ENCODE measurements at places on chromosomes 11 and 22.

DNA sequence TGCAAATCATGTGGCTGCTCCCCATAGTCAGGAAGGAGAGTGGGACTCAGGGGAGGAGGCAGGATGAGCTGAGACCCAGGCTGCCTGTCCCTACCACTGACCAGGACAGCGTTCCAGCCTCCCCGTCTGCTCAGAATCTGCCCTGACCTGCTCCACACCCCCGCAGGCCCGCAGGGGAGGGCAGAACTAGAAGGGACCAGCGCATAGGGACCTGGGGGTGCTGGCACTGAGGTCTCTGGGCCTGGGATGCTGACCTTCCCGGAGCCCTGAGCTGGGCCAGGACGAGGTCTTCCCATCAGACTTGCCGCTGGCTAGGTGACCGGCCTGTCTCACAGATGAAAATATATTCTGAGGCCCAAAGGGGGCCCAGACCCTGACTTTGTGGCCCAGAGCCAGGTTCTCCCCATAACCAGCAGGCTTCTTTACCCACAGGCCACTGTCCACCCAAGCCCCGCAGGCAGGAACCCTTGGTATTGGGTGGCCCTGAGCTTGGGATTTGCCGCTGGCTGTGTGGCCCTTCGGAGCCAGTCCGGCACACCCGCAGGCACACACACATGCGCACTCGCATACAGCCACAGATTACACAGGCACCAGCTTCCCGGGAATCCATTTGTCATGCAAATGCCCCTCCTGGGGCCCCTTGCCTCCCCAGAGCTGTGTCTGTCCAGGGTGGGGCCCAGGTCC is 13.8 kb upstream of the PIM3 start:
- DNase-seq = no peak

DNA sequence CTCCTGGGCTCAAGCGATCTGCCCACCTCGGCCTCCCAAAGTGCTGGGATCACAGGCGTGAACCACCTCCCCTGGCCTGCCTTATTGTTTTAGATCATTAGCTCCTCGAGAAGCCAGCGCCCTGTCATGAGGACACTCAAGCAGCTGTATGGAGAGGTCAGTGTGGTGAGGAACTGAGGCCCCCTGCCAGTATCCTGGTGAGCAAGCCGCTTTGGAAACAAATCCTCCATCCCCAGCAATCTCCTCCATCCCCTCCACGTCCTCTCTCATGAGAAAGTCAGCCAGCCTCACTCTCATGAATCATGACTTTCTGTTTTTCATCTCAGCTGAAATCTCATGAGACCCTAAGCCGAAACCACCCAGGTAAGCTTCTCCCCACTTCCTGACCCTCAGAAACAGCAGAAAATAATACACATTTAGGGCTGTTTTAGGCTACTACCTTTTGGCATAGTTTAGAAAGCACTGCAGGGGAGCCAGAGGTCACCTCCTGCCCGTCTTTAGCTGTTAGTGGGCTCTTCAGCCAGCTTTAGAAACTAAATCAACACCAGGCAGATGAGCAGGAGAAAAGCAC is 56.0 kb downstream of the CTTN start:
- no peak for DNase-seq

GRCh38 chr11:77750394-77751156 is 69.9 kb downstream of the RSF1 start:
- no peak for DNase-seq

DNA sequence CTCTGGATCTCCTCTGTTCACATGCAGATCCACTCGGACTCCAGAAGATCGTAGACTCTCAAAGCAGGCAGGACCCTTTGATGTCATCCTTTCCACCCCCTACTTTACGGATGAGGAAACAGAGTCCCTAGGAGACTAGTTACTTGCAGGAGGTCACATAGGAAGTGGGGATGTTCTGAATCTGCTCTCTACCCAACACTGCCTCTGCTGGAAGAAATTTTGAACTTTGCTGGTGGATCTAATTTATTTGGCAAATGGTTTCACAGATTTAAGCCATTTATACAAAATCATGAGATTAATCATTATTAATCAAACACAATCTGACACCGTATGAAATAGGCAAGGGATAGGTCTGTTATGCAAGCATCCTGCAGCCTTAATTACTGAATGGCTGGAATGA is 55.0 kb upstream of the USP47 start:
- no peak for DNase-seq

DNA sequence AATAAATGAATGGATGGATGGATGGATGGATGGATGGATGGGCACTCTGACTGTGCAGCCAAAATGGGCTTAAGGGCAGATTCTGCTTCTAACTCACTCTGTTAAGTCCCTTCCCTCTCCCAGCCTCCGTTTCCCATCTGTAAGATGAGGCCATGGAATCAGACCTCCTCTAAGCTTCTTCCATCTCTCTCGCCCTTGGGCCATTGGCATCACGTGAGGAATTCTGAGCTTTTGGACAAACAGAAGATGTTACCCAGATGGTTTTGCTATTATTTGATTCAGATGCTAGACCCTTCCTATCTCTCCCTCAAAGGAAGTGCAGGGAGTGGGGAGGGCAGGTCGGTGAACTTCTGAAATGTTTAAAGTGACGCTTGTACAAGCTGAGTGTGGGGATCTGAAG is 4.0 kb upstream of the CYTH4 start:
- DNase-seq = no peak

GRCh38 chr11:132111838-132112237 is 741.4 kb downstream of the NTM start:
- DNase-seq = no peak

DNA sequence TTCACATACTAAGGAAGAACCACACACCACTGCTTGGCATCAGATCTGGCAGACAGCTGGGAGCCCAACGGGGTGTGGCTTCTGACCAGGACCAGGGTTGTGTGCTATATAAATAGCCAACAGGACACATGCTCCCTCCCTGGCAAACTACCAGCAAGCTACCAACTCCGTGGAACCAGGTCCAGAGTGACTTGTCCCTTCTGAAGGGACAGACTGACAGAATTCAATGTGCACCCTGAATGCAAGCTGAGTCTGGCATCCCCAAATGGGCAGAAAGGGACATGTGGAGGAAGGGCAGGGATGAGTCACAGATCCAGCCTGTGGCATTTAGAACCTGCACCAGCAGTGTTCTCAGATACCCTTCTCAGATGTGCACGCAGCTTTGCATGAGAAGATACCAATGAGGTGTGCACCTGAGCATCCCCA is 92.9 kb downstream of the MICAL3 start:
- no peak for DNase-seq

- no peak for DNase-seq
Observed at GRCh38 chr11:1968454-1969002, 21.4 kb downstream of the MRPL23 start.

DNA sequence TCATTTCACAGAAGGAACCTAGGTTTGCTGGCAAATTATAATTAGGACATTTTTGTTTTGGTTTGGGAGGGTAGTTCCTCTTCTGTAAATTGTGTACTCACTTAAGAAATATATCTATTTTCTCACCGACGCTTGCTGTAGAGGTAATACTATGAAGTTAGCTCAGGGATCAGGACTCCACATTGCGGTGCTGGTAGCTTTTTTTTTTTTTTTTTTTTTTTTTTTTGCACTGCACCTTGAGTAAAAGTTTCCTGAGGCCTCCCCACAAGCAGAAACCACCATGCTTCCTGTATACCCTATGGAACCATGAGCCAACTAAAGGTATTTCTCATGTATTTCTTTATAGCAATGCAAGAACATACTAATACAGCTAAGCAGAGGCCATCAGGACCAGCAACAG is 14.7 kb downstream of the UBTFL1 start:
- no peak for DNase-seq

DNA sequence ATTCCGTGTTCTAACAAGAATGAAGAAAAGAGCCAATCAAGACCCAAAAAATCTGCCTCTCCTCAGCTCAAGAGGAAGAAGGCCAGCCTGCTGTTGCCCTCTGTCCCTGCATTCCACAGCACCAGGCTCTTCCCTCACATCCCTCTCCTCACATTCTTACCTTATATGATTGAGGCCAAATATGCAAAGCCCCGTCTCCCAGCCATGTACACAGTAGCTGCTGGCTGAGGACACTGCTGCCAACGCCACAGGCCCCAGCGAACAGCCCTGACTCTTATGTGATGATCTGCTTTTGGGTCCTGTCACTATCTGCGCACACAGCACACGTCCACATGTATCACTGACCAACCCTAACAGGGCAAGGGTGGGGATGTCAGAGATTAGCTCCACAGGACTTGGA is 60.2 kb downstream of the MICAL3 start:
- DNase-seq = no peak

DNA sequence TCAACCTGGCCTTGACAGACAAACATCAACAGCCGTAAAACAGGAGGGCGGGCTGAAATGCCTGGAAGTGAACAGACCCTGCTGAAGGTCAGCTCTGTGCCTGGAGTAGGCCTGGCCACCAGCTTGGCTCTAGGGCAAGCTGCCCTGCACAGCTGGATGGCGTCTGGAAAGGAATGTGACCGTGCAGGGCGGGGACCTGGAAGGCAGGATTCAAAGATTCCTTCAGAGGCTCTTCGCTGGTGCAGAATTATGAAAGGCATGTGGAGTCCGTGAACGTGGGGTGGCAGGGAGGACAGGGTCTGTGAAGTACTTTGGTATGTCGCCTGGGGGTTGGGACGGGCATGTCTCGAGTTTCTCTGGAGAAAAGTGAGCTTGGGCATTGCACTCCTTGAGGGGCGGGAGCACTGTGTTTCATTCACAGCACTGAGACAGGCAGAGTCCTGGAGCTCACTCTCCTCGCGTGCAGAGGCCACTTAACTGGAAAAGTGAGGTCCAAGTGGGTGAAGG is 1.5 kb downstream of the EHD1 start:
- no peak for DNase-seq

- DNase-seq = no peak
Observed at GRCh38 chr11:109309153-109309552, 112.8 kb upstream of the C11orf87 start.

DNA sequence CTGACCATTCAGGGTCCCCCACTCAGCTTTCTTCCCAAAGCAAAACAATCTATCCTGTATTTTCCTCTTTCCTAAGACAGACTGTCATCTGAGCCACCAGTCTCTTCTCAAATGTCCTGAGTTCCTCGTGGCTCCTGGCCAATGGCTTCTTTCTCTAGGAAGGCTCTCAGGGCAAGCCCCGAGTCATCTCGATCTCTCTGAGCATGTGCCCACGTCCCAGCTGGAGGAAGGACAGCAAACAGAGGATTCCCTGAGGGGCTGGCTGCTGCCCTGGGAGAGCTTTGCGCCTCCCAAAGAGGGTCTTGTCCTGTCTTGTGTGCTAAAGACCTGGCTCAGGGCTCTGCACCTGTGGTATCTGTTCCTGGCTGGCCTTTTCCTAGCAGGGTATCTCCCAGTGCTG is 8.3 kb downstream of the SLC37A2 start:
- DNase-seq = no peak

DNA sequence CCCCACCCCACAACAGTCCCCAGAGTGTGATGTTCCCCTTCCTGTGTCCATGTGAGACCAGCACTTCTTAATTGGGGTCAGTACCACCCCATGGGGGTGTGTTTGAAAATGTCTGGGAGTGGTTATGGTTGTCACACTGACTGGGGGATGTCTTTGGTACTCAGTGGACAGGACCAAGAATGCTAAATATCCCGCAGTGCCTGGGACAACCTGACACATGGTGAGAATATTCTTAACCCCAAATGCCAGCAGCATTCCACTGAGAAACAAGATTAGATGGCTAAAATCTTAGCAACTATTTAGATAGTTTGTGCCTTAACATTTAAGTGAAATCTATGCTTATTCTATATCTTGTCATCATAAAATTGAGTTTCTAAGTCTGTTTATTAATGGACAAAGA is 177.5 kb upstream of the ZBED5 start:
- no peak for DNase-seq

GRCh38 chr11:122071709-122072202 is 44.3 kb downstream of the BLID start:
- peak; percentile 74 for DNase-seq

DNA sequence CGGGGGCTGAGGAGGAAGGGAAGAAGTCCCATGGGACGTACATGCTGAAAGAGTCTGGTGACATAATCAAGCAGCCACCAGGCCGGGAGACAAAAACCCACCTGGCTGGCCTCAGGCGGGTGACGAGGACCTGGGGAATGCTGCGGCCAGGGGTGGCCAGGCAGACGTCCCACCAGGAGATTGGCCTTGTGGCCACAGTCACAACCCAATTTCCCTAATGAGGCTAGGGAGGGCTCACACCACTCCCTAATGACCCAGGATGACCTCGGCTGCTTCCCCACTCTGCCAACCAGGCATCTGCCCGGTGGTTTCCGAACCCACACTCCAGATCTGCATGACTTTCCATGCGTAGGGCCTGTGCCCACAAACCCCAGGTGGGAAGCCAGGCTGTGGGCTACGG is 66.9 kb downstream of the SCUBE1 start:
- no peak for DNase-seq

- peak; percentile 64 for DNase-seq
Observed at GRCh38 chr22:31080848-31081649, at the start of gene SMTN. Gene SMTN, plus strand, starts transcription at chr22:31081318. Its CDS starts 1,941 bp downstream, at chr22:31083259.

DNA sequence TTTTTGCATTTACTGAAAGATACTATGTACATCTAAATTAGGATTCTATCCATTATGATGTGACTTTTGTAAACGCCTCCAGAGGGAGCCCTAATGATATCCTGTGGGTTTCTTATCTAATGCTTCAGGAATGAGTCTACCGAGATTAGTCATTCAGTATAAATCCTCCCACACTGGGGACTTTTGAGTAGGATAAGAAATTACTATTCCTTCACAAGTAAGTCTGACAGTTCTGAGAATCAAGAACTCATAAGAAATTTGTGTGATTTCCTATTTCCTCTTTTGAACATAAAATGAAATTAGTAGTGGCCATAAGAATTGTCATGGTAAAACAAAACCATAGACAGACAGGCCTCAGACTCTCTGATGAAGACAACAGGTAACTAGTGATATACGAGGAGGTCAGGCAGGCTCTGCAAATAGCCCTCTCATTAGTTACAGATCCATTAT is 10.0 kb upstream of the OR5M1 start:
- DNase-seq = peak; percentile 19

- no peak for DNase-seq
Observed at GRCh38 chr11:106091480-106092123, 14.1 kb downstream of the AASDHPPT start.

GRCh38 chr11:62430425-62430824 is 11.6 kb downstream of the SCGB1A1 start:
- DNase-seq = no peak

- no peak for DNase-seq
Observed at GRCh38 chr11:117869604-117870003, 6.9 kb downstream of the FXYD6 start.

DNA sequence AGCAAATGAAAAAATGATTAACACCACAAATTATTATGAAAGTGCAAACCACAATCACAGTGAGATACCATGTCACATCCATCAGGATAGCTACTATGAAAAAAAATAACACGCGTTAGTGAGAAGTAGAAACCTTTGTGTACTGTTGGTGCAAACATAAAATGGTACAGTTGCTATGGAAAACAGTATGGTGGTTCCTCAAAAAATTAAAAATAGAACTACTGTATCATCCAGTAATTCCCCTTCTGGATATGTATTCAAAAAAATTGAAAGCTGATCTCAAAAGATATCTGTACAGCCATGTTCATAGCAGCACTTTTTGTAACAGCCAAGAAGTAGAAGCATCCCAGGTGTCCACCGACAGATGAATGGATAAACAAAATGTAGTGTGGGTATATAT is 43.4 kb downstream of the CCDC81 start:
- no peak for DNase-seq

GRCh38 chr11:70040452-70040851 is 37.7 kb upstream of the ANO1 start:
- no peak for DNase-seq

- peak; percentile 52 for DNase-seq
Observed at GRCh38 chr11:96341211-96342013, 1.6 kb downstream of the MAML2 start.
